Cerebellar nuclear complex (tissue), 1 donor: ENCODE measurements at places on chromosomes 12 and 14.

- no peak for DNase-seq
Measured at GRCh38 chr14:34099635-34100034, 148.8 kb upstream of the EGLN3 start.

DNA sequence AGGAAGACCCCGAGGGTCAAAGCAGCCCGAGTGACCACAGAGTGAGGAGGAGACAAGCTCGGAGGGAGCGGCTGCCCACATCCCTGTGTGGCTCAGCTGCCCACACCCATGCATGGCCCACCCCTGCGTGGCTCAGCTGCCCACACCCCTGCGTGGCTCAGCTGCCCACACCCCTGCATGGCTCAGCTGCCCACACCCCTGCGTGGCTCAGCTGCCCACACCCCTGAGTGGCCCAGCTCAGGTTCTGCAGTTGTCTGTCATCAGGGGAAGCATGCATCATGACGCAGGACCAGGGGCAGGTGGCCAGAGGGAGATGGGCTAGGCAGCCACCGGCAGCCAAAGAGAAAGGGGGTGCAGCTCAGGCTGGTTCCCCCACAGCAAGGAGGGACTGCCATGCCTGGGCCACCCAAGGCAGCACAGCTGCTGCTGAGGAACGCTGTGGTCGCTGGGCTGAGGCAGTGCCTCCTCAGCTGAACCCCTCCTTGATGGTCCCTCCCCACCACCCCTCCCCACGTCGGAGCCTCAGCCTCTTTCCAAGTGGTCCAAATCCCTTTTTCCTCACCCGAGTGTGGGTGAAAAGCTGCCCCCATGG lies 33.3 kb upstream of the NUDT14 start:
- no peak for DNase-seq

DNA sequence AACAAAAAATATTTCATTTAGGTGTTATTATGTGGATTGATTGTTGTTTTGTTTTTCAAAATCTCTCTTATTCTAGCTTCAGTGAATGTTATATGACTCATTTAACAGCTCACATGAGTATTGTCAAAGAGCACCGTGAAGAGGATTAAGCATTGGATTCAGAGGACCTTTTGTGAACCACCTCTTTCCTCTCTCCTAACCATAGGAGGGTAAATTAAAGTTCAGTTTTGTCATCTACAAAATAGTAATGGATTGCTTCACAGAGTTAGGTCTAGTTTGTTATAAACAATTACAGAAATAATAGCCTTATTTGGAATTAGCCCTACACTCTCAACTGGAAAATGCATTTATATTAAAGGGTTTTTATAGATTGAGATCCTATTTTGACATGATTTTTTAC lies 962 bp upstream of the KERA start:
- DNase-seq = no peak

DNA sequence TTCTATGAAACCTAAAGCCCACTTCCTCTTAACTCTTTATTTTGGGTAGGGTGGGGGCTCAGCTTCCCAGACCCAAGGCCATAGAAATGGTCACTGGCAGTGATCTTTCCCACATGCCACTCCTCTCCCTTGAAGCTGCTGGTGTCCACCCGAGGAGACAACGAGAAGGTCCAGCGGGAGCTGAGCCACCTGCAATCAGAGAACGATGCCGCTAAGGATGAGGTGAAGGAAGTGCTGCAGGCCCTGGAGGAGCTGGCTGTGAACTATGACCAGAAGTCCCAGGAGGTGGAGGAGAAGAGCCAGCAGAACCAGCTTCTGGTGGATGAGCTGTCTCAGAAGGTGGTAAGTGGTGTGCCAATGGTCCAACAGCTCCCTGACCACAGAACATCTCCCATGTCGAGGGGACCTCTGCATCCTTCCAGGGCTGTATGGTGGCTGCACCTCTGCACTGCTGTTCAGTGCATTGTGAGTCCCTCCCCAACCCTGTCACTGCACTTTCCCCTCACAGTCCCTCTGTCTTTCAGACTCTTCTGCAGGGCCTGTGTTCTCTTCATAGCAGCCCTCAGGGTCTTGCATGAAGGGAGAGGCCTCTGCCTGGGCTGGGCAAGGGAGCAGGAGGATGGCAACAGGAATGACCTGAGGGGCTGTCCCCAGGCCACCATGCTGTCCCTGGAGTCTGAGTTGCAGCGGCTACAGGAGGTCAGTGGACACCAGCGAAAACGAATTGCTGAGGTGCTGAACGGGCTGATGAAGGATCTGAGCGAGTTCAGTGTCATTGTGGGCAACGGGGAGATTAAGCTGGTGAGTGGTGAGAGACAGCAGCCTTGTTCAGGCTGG lies 18.8 kb upstream of the PIP4K2C start:
- DNase-seq = no peak

DNA sequence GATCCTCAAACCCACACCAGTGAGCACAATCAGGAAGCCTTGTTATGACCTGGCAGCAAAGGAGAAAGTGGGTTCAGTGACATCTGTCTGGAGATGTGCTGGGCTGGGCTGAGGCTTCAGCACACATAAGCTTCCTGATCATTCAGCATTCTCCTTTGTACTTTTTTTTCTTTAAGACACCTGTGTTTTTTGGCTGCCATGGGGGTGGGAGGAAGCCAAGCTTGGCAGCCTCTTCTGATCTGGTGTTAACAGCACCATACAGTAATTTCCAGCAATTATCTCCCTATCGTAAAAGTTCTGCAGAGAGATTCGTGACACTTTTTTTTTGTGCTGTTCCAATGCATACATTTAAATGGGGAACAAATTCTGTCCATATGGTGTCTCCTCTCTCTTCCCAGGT lies 38.9 kb upstream of the RASSF3 start:
- DNase-seq = no peak

DNA sequence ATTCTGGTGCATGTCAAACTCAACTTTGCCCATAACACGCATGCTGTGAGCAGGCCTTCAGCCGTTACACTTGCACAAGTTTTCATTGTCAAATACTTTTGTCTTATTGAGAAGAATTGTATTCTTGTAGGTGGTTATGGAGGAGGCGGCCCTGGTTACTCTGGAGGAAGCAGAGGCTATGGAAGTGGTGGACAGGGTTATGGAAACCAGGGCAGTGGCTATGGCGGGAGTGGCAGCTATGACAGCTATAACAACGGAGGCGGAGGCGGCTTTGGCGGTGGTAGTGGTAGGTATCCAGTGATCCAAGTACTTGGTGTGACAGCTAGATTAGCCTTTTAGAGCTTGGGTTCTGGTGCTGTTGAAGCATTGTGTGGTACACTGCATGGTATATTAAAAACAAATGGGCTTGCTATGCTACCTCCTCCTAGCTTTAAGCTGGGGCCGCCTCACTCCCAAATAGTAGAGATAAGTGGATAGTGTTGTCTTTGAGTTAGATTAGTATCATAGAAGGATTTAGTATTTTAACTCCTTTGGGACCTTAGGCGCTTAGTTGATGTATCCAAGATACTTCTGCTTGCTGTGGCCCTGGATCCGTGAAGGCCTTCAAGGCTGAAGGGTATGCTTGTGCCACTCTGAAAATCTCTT lies 2.5 kb downstream of the HNRNPA1 start:
- DNase-seq = no peak

GRCh38 chr14:56211084-56211483 lies 92.9 kb downstream of the PELI2 start:
- DNase-seq = no peak

GRCh38 chr12:67077617-67078016 lies 191.5 kb upstream of the CAND1 start:
- DNase-seq = no peak

GRCh38 chr12:75831402-75831801 lies 200.2 kb downstream of the PHLDA1 start:
- no peak for DNase-seq

GRCh38 chr14:71348394-71348793 lies 441.1 kb downstream of the PCNX1 start:
- DNase-seq = no peak

GRCh38 chr12:63940310-63941005 lies 96.0 kb downstream of the SRGAP1 start:
- DNase-seq = peak; percentile 15

GRCh38 chr14:98834119-98834518 lies 437.9 kb downstream of the BCL11B start:
- no peak for DNase-seq

DNA sequence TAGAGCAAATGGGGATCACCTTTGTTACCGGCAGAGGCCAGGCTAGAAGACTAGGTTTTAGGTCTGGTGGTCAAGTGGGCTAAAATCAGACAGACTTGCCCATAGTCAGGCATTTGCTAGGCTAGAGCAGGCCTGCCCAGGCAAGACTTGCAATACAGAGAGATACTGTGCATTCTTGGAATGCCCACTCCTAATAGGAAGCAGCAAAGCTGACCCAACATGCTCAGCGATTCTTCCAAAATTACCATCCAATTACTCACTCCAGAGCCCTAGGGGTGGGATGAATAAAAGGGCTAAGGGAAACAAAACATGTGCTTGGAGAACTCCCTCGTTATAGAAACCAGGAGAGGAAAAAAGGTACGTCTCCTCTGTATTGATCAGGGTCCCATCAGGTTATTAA lies 187.8 kb upstream of the AMIGO2 start:
- no peak for DNase-seq

- no peak for DNase-seq
Measured at GRCh38 chr14:92780444-92781232, 13.5 kb upstream of the GOLGA5 start.
